GM20000 (cell line): ENCODE measurements at places on chromosomes 2 and 18.

DNA sequence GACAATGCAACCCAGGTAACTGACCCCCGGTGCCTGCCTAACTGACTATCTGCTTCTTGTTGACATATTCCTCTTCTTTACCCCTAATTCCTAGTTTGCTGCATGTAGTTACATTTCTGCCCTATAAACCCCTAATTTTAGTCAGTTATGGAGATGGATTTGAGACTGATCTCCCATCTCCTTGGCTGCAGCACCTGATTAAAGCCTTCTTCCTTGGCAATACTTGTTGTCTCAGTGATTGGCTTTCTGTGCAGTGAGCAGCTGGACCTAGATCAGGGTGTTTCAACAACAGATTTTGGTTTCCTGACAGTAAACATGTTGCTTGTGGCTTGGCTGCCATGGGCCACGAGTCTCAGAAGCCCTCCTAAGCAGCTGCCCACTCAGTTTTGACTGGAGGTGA lies 105.4 kb downstream of the SP100 start:
- no peak for DNase-seq

DNA sequence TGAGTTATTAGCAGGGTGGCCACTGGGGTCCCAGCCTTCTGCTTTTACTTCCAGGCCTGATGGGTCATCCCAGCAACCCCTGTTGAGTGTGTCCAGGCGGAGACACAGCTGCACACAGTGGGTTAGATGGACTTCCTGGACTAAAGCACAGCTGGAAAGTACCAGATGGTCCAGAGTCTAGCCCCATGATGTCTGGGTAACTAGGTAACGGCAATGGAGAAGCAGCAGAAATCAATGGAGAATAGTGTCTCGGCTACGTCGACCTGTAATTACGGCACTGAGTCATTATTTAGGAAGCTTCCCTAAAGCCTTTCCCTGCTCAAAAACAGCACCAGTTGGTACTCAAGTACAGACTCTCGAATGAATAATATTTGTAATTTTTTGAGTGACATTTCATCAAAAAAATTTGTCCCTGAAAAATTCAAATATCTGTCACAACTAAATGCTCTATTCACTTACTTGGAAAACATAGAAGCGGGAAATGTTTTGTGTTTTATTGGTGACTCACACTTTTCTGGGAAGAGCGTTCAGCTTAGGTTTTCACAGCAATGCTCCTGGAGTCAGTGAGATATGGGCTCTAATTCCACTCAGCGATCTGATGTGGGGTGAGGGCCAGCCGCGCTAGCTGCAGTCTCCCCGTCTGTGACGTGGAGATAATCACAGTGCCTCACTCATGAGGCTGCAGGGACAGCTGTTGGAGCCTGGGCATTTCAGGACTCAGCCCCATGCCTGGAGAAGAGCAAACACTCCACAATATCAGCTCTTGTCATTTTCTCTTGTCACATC lies 16.2 kb upstream of the ARL4C start:
- no peak for DNase-seq

- no peak for DNase-seq
Observed at GRCh38 chr2:164458792-164459191, 162.5 kb downstream of the GRB14 start.

- DNase-seq = no peak
Observed at GRCh38 chr18:35442701-35443100, 55.1 kb downstream of the INO80C start.

GRCh38 chr2:177636672-177637071 lies 244.1 kb downstream of the AGPS start:
- DNase-seq = no peak
